ENCODE measurements at places on chromosomes 2 and 18.

DNA sequence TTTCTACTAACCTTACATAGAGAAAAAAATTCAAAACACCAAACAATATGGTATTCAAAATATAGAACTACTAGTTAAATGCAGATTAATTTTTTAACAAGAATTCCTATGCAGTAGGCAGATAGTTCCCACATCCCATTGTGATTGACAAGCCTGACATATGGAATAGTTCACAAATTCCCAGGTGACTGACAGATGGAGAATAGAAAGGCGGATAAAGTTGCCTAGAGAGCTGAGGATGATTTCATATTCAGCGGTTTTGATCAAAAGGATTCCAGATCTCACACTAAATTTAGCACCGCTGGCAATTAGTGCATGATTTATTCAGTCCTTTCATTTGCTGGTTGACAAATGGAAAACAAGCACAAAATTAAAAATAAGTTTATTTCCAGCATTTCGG lies 733.7 kb upstream of the POU3F3 start:
- no peak for DNase-seq

- DNase-seq, result peak; percentile 21
These were observed 51.8 kb downstream of the MTHFD2 start for GRCh38 chr2:74250189-74250631.

DNA sequence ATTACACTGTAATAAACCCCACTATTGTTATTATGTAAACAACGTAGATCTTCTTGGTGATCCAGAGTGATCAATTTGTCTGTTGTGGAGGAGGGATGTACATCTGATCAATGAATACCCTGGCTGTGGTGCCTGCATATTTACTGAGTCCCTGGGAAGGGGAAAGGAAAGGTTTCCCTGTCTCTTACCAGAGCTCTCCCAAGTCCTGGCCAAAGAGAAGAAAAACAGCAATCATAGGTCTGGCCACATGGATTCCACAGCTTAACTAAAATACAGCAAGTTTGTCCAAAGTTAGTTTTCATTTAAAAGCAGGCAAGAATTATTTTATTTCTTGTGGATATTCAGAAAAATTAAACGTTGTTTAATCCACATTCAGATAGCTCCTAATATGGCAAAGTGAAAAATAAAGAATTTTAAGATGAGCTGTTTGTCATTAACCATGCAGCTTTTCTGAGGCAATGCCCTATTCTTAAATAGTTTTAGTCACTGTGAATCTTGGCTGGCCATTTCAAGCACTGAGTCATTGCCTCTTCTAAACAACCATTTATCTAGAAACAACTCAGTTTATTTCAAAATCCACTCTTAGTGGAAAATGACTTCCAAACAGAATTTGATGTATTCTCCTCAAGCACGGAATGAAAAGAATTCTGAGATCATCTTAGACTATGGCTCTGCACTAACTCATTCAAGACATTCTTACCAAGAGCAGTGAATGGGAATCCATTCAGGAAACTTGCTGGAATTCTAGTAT lies 1004.4 kb upstream of the CDH2 start:
- no peak for DNase-seq

DNA sequence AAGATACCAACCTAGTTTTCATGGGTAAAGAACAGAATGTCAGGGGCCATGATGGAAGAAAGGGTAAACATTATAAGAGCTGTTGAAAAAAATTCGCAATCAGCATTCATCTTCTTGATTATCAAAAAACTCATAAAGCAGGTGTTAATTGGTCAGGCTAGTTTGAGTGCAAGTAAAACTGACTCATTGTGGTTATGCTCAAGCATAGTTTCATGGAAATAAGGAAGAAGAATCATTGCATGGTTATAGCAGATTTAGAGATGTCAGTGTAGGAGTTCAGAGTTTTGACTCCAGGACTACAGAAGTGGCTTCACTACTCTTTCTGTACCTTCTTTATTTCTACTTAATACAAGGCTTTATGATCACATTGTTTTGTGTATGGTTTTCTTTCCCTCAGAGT lies 26.9 kb upstream of the CDH19 start:
- DNase-seq, result no peak

GRCh38 chr2:51795248-51795888 lies 763.4 kb upstream of the NRXN1 start:
- DNase-seq, result no peak

DNA sequence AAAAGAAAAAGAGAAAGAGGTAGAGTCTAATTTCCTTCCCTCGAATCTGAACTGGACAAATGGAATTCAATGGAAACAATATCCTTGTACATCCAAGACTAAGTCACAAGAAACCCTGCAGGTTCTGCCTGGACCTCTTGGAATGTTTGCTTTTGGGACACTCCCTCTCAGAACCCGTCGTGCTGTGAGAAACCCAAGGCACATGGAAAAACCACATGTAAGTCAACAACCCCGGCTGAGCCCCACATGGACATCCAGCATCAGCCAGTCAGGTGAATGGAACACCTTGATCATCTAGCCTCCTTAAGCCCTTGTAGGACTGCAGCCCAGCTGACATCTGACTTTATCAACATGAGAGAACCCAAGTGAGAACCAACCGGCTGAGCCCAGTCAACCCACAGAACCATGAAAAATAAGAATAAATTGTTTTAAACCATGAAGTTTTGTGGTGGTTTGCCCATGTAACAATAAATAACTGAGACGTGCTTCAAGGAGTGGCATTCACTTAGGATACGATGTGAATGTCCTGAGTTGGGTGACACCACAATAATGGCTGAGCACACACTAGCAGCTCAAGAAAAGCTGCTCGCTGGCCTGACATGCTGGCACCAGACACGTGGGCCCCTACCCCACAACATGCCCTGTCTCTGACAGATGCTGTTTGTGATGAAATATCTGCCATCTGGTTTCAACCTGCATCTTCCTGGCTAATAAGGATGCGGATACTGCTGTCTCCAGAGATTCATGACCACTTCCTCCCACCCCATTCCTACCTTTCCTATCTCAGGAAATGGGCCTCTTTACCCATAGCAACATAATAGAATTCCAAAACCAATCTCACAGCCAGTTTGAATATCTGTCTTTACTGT lies 28.8 kb downstream of the PKDCC start:
- DNase-seq, result no peak

GRCh38 chr2:6524691-6525474 lies 340.8 kb downstream of the CMPK2 start:
- no peak for DNase-seq

DNA sequence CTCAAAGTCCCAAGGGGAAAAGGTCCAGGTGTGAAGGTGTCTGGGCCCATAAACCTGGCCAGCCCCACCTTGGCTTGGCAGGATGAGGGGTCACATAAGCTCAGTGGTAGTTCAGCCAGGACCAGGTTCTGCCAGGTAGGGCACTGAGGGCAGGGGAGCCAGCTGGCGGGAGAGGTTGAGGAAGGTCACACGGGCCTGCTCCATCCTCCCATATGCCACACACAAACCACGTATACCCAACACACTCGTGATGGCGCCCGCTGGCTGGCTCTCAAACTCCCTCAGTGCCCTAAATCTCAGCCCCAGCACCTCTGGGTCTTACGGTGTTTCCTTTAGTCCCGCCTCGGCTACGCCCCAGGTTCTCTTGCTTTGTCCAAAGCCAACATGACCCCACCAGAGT lies 160.5 kb downstream of the ZFP36L2 start:
- peak; percentile 23 for DNase-seq

- DNase-seq, result no peak
These were observed 155.5 kb downstream of the ZFP36L2 start for GRCh38 chr2:43070676-43071502.

- no peak for DNase-seq
These were observed 277 bp upstream of the INPP1 start for GRCh38 chr2:190343089-190343535.

GRCh38 chr2:64609227-64609941 lies 44.3 kb downstream of the SERTAD2 start:
- DNase-seq, result no peak

GRCh38 chr2:64837116-64837731 lies 152.0 kb upstream of the SLC1A4 start:
- DNase-seq, result no peak

- DNase-seq, result no peak
These were observed 621 bp downstream of the TXNL1 start for GRCh38 chr18:56637711-56638231.

- DNase-seq, result no peak
These were observed 10.2 kb downstream of the AFG3L2 start for GRCh38 chr18:12366784-12367183.

DNA sequence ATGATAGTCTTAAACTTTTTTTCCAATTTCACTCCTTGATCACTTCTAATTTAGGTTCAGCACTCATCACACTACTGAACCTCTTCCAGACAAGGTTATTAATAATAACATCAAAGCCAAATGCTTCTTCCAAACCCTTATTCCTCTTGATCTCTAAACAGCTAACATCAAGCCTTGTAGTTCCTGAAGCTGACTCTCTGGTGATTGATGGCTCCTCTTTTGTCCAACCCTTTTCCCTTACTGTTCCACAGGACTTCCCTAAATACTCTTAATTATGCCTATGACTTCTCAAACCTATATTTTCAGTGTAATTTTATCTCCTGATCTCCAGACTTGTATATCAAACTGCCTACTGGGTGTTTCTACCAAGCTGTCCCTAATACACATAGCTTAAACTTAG lies 83.9 kb downstream of the FAM228A start:
- DNase-seq, result no peak

DNA sequence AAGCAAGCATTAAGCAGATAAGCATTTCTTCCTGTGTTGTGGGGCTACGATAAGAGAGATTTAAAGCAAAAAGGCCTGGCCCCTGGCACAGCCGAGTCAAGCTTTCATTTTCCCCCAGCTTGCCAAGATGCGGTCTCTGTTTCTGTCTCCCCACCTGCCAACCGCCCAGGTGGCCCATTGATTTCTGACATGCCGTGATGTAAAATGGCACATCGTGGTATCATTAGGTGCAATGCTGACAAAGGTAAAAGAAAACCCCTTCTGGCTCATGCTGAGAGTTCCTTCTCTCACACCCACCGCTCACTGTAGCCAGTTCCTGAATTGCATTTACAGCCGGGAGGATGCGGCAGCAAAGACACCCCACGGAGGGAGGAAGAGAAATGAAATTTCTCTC lies 62.8 kb downstream of the BOD1L2 start:
- DNase-seq, result peak; percentile 10

DNA sequence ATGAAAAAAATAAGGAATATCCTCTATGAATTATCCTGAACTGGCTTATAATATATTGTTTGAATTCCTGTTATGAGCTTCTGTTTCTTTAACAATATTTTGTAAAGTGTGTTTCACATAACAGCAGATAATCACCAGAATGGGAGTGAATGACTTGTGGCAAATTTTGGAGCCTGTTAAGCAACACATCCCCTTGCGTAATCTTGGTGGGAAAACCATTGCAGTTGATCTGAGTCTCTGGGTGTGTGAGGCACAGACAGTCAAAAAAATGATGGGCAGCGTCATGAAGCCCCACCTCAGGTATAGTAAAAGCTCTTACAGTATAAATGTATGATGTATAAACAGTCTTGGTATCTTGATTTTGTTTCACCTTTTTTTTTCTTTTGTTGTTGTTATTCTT lies 5.9 kb downstream of the GEN1 start:
- DNase-seq, result no peak

DNA sequence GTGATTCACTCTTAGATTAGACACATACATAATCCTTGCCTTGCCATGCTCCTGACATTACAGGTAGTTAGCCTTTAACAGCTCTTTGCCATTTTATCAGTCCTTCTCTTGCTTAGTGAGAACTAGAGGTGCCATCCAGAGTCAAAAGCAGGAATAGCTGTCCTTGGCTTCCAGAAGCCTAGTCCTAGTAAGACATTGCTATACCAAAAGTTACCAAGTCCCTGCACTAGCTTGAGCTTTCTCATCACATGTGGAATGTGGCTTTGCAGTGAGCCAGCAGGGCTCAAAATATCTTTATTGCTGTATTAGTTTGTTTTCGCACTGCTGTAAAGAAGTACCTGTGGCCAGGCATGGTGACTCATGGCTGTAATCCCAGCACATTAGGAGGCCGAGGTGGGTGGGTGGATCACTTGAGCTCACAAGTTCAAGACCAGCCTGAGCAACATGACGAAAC lies 104.7 kb upstream of the NOSTRIN start:
- DNase-seq, result no peak

- no peak for DNase-seq
These were observed 294.7 kb upstream of the EPAS1 start for GRCh38 chr2:46002507-46002883.
